ENCODE measurements at places on chromosomes 2 and 18.

DNA sequence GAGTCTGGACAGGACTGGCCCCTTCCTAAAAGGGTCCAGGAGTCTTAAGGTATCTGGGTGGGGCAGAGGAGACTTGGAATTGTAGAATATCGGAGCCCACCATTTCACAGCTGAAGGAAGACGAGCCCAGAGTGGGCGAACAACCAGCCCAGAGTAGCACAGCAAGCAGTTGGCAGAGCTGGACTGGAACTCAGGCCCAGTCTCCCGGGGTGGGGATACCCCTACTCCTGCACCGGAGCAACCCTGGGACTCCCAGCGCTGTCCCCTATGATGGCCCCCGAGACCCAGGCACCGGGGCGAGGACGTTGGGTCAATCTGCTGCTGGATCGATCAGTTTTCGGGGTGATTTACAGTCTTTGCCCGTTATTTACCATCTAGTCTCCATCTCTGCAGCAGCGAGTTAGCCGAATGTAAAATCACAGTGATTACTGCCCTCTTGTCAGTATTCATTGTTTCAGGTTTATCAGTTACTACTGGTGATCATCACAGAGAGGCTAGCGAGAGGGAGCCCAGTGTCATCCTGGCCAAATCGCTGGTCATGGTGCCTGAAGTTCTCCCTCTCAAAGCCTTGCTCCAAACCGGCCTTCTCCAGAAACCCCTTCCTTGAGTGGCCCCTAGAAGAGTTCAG lies 75.3 kb downstream of the SMAD7 start:
- DNase-seq = no peak

DNA sequence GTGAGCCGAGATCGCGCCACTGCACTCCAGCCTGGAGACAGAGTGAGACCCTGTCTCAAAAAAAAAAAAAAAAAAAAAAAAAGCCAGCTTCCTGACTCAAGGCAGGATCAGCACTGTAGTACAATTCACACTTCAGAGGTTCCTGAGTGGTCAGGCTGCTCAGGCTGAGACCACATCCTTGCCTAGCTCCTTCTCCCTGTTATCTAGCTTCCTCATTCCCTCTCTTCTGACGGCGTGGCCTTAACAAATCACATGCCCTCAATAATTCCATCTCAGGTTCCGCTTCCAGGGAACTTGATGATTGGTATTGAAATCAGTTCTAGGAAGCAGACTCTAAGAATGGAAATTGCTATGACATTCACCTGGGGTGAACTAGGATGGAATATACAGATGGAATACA lies 29.8 kb upstream of the KDM3A start:
- DNase-seq = no peak

GRCh38 chr2:98025481-98026037 lies 29.8 kb upstream of the TMEM131 start:
- DNase-seq = no peak

GRCh38 chr18:78192054-78192453 lies 787.6 kb upstream of the SALL3 start:
- DNase-seq = peak; percentile 3

DNA sequence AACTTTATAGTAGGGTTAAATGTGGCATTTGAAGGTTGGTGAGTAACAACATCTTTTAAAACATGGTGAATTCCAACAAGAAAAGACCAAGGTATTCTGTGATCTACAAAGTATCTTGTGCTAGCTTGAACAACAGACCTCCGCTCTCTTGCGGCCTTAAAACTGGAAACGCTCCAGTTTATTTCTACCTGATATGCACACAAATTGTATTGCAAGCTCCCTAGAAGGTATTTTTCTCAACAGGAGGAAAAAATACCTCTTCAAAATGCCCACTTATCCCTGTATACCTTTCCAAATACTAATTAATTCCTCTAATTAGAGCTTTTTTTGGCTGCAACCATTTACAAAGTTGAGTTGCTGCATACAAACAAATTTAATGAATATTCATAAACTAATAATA lies 69.5 kb downstream of the KCNH7 start:
- DNase-seq = no peak

- no peak for DNase-seq
Measured at GRCh38 chr2:192126912-192127311, 67.8 kb downstream of the TMEFF2 start.
